Cortex of kidney (tissue), 1 donor: ENCODE measurements at places on chromosomes 7 and 10.

DNA sequence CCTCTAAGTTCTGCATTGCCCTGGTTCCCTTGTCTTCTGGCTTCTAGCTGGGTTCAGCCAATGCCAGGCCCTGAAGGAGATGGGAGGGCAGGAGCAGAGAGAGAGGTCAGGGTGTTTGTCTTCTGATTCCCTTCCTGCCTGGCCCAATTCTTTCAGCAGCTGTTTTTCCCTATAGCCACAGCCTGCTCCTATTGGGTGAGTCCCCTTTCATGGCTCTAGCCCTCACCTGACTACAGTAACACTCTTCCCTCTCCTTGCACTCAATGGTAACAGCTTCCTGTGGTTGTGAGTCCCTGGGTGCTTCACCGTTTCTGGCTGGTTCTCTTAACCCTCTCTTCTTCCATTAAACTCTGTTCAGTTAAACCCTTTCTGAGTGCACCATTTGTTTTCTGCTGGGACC lies 17.1 kb downstream of the NPFFR1 start:
- DNase-seq: no peak

DNA sequence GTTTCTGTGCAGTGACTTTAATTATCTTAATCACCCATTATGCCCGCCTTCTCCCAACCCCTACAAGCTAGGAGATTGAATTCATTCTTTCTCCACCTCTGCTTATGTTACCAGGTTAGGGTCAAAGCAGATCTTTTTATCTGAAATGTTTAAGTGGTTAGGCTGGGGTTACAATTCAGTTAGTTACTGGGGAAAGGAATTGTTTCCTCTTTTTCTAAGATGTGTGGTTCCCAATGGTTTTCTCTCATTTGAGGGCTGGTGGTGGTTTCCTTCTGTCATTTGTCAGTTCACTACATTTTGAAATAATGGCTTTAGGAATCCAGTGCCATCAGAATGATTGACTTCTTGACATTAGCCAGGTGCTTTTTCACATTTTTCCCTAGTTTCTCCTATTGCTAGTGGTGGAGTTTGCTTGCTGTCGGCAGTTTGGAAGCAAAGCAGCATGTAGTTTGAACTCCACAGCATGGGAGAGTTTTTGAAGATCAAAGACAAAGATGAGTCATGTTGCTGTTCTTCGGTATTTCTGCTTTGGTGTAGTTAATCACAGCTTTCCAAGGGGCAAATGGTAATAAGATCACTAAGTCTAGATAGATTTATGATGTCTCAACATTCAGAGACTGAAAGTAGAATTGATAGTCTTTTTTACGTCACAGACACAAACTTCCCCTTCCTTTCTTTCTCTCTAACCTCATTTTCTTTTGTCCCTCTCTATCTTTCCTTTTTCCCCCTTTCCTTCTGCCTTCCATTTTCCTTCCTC lies 168.2 kb downstream of the SND1 start:
- no peak for DNase-seq

GRCh38 chr7:6402741-6403140 lies 45.0 kb downstream of the DAGLB start:
- DNase-seq: no peak

DNA sequence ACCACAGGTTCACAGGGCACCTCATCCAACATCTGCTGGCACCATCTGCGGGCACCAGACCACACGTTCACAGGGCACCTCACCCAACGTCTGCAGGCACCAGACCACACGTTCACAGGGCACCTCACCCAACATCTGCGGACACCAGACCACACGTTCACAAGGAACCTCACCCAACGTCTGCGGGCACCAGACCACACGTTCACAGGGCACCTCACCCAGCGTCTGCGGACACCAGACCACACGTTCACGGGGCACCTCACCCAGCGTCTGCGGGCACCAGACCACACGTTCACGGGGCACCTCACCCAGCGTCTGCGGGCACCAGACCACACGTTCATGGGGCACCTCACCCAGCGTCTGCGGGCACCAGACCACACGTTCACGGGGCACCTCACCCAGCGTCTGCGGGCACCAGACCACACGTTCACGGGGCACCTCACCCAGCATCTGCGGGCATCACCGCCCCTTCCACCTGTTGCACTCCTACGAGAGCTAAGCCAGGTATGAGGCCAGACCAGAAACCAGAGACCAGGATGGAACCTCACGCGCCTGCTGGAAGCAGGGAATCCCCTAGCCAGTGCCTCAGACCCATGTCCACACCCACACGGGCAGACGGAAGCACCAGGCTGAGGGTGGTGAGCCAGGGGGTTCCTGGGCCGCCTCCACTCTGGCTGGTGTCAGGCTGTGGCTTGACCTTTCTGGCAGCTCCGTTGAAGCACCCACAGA lies 182.8 kb downstream of the MAD1L1 start:
- no peak for DNase-seq

- no peak for DNase-seq
These were observed 41.1 kb upstream of the IL15RA start for GRCh38 chr10:6018422-6018821.

GRCh38 chr7:82204694-82205093 lies 238.9 kb downstream of the CACNA2D1 start:
- DNase-seq: no peak

DNA sequence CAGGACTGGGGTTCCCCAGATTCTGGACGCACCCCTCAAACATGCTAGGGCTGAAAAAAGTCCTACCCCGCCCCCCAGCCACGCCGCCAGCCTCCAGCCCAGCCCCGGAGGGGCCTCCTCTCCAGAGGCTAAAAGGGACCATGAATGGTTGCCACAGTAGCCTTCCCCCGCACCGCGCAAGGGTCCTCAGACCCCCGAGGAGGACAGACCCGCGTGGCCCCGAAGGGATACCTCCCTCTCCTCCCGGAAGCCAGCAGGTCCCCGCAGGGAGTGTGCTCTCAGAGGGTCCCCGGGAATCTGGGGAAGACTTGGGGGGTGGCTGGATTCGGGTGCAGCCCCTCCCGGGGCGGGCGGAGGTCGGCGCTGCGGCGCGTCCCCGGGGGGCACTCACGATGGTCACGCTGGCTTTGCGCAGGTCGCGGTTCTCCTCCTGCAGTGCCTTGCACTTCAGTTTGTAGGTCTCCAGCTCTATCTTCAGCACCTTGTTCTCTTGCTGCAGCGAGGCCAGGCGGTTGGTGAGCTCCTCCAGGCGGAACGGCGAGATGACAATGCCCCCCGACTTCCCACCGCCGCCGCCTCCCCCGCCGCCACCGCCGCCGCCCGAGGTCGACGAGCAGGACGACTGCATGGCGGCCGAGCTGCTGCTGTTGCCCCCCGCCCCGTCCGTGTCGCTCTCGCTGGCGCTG lies 482 bp downstream of the CCDC6 start:
- DNase-seq: no peak

DNA sequence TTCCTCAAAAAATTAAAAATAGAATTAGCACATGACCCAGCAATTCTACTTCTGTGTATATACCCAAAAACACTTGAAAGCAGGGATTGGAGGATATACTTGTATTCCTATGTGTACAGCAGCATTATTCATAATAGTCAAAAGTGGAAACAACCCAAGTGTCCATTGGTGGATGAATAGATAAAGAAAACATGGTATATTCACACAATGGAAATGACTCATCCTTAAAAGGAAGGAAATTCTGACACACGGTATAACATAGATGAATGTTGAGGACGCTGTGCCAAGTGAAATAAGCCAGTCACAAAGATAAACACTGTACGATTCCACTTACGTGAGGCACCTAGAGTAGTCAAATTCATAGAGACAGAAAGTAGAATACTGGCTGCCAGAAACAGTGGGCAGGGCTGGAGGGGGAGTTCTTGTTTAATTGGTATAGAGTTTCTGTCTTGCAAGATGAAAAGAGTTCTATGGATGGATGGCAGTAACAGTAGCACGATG lies 26.6 kb upstream of the KAT6B start:
- no peak for DNase-seq

GRCh38 chr7:84021292-84021908 lies 173.2 kb downstream of the SEMA3A start:
- no peak for DNase-seq

DNA sequence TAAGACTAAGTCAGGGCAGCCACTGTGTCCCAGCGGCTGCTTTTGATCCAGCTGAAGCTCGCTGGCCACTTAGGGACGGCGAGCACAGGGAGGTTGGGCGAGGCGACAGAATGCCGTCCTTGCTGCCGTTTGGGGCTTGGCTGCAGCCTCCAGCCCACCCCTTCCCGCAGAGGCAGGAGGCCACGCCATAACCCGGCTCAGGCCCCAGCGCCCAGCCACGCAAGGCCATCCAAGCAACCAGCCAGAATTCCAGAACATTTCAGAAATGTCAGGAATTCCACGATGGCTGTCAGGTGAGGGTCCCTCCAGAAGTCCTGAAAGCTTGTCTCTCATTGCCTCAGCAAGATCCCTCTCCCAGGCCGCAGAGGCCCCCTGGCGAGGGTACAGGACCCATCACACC lies 479.1 kb upstream of the FOXK1 start:
- no peak for DNase-seq

GRCh38 chr10:76354921-76355320 lies 923.5 kb downstream of the LRMDA start:
- no peak for DNase-seq

DNA sequence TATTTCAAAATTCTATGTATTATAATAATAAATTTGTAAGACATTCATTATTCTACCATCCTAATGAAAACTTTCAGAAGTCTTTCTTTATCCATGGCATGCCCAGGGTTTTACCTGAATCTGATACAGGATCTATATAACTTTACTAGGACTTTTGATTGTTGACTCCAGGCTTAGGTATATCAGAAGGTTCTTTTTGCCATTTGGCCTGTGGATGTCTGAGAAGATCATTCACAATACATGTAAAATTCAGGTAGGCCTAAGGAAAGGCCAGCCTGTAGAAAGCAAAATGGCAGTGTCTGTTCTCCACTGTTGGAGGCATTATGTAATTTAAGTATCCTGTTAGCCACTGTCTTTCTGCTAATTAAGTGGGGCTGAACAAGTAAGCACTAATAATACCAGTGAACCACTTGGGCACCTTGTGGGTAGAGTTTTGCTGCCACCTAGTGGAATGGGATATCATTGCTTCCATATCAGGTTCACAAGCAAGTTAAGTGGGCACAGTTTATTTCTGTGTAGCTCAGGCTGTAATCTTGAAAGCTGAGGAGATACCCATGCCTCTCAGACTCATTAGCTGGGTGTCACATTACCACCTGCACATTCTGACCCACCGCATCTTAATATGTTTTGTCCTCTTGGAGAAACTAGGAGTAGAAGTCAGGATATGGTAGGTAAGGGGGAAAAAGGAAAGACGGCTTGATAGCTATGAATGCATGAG lies 105.5 kb downstream of the SEPTIN7 start:
- no peak for DNase-seq

DNA sequence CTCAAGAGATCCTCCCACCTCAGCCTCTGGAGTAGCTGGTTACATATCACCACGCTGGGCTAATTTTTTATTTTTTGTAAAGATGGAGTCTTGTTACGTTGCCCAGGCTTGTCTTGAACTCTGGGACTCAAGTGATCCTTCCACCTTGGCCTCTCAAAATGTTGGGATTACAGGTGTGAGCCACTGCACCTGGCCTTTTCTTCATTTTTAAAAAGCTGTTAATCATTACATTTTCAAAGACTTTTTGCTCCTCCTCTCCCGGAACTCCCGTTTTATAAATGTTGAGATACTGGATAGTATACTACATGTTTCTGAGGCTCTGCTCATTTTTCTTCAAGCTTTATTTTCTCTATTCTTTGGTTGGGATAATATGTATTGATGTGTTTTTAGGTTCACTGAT lies 16.4 kb downstream of the AOAH start:
- no peak for DNase-seq

DNA sequence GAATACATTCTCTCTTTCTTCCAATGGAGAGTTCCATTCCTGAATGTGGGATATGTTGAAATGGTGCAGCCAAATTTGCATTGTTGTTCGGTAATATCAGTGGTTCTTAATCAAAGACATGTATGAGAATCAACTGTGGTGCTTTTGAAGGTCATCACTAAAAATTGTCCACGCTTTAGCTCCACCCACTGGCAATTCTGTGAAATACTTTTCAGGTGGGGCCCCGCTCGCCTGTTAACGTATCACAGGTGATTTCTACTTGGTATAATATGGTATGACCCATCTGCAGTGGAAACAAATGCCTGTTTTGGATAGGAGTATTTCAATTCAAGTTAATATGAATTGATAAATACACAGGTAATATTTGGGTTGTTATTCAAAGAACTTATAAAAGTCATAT lies 178.4 kb downstream of the NSUN6 start:
- no peak for DNase-seq

- DNase-seq: no peak
These were observed 54.0 kb downstream of the GLRX3 start for GRCh38 chr10:130190055-130190736.

GRCh38 chr10:129277841-129278240 lies 189.2 kb upstream of the MGMT start:
- DNase-seq: no peak

- no peak for DNase-seq
These were observed 1.5 kb upstream of the C10orf95 start for GRCh38 chr10:102452672-102453340.

GRCh38 chr7:48424731-48425130 lies 253.5 kb downstream of the ABCA13 start:
- DNase-seq: no peak

- DNase-seq: no peak
These were observed 54.2 kb downstream of the MICALL2 start for GRCh38 chr7:1404898-1405548.

DNA sequence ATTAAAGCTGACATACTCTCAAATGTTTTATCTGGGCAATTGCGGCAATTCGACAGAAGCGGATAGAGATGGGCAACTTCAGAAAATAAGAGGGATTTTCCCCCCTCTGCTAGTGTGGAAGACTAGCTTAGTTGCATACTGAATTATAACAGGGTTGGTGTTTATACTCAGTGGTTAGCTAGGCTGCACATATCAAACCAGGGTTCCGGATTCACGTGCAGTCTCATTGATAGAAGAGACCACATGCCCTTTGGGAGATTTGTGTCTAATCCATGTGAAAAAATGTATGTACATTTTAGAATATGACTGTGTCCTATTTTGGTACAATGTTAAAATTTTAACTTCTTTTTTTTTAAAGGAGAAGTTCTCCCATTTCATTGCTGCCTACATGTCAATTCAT lies 136.9 kb upstream of the FZD1 start:
- DNase-seq: no peak

GRCh38 chr7:50436133-50436806 lies 13.9 kb downstream of the FIGNL1 start:
- no peak for DNase-seq

DNA sequence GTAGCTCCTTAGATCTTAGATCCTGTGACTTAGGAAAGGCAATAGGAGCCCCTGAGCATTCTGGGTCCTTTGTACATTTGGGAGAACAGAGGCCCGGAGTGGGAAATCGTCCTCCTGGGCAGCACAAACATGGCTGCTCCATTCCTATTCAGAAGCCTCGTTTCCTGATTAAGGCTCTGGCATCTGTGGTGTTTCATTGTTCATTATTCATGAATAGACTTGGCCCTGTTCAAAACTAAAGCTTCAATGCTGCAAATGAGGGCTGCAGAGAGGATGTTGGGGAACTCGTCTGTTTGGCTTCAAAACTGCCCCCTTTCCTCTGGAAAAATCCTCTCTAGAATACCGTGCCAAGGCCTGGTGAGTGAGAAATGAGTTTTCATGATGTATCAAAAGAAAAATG lies 3.4 kb upstream of the HTRA1 start:
- DNase-seq: no peak
